ENCODE measurements at places on chromosomes 16 and 17.

DNA sequence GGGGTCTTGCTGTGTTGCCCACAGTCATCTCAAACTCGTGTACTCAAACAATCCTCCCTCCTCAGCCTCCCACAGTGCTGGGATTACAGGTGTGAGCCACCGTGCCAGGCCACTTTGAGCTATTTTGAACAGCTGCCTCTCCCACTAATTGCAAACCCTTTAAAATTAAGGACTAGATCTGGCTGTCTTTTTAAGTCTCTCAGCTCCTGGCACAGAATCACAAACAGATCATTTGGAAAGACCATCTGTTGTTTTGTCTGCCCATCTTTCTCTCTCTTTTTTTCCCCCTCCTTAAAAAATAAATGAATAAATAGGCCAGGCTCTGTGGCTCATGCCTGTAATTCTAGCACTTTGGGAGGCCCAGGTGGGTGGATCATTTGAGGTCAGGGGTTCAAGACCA, 10.9 kb upstream of the STAT3 start:
- no peak for DNase-seq

- DNase-seq, result no peak
These were observed at the start of gene PIRT for GRCh38 chr17:10837921-10838320. TSS of gene PIRT (minus strand) at chr17:10838087. CDS start at chr17:10825645, 12,442 bp downstream.

DNA sequence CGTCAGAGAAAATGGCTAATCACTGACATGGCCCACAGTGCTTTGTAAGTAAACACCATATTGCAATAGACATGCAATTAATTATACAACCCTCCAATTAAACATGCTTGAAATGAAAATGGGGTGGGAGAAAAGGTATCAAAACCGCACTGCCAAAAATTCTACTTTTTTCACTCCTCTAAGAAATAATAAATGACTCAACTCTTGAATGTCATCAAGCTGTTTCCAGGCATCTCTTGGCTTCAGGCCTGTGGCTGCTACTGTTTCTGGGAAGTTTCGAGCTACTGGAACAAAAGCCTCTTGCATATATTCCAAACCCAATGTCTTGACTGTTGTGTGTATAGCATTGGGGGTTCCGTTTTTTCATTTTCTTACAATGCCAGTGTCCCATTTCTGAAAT, 412.6 kb downstream of the RBFOX1 start:
- no peak for DNase-seq

DNA sequence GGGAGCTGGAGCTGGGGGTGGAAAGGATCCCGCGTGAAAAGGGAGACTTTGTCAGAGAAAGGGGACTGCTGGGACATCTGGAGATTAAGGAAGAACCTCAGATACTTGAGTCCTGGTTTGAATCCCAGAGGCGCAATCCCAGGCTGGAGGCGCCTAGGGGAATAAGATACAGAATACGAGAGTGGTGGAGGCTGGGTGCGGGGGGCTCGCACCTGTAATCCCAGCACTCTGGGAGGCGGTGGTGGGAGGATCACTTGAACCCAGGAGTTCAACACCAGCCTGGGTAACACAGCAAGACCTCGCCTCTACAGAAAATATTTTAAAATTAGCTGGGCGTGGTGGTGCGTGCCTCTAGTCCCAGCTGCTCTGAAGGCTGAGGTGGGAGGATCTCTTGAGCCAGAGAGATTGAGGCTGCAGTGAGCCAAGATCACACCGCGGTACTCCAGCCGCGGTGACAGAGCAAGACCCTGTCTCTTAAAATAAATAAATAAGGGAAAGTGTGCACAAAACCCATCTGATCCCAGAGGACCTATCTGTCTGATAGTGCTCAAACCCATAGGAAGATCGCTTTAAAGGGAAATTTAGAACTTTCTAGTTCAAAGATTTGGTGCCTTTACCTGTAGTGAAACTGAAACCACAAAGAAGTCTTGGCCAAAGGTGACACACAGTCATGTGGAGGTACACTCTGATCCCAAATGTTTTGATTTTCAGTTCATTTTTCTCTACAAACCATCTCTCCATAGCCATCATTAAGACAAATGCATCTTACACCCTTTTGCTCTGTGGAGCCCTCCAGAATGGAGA, 617 bp upstream of the SCRN2 start:
- DNase-seq, result no peak

All from HS-27A (cell line).